Caudate nucleus (tissue), 63 donors: ENCODE measurements at places on chromosomes 1 and 21.

- no peak for DNase-seq
Observed at GRCh38 chr1:68490046-68490651, 6.7 kb downstream of the DEPDC1 start.

DNA sequence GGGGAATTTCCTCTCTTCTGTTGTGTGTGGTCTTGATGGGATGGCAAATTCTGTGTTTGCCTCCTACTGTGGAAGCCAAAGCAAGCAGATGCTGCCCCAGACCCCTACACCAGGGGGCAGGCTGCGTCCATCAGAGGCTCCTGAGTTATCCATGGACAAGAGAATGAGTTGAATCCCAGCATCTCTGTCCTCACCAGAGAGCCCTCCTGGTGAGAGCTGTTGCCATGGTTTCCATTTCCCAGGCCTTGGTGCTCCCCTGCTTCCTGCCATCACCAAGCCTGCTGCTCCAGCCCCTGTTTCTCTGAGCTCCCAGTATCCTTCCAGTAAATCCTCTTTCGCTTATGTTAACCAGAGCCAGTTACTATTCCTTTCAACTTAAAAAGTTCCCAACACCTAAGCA lies 20.4 kb upstream of the GNG12 start:
- DNase-seq: peak; percentile 26

GRCh38 chr1:246153796-246154212 lies 353.3 kb downstream of the SMYD3 start:
- DNase-seq: no peak

GRCh38 chr1:200041337-200042118 lies 14.0 kb downstream of the NR5A2 start:
- DNase-seq: no peak

GRCh38 chr1:228646717-228647522 lies 88.4 kb upstream of the RHOU start:
- DNase-seq: no peak

DNA sequence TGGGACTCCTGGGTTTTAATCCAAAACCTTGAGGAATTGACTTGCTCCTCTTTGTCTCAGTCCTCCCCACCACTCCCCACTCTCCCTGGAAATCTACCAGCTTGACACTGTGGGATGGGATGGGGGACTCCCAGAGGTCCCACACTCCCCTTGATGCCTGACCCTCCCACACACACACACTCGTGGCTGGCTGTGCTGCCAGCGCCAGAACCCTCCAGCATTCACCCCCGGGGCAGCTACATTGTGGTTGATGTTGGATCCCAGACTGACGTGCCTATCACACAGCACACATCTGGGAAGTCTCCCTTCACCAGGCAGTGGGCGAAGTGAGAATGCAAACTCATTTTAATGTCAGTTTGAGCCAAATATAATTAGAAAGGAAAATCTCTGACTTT lies 10.0 kb downstream of the KIRREL1 start:
- DNase-seq: no peak

- DNase-seq: no peak
Observed at GRCh38 chr1:187237542-187237941, 408.8 kb downstream of the PLA2G4A start.

DNA sequence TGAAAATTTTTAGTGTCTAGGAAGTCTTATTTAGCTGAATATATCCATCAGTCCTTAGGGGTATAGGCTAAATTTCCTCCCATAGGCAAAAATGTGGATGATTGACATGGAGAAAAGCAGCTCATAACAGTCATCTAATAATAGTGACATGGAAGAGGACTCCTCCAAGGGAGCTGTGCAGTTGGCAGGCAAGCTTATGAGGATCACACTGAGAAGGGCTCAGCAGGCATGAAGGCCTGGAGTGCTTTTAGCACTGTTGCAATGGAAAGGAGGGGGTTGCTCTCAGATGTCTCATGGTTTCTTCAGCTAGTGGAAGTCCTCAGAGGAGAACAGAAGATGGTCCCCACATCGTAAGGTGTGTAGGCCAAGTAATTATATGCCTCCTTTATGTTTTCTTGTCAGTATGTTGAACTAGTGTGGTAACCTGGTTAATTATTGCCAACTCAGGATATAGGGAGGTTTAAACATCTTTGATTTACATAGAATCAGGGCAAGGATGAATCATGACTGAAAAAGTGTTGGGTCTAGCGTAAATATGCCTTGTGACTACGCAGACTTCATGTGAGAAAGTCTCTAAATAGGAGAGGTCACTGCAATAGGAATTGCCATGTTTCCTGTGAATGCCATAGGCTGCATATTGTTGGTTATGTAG lies 18.9 kb downstream of the VN1R5 start:
- no peak for DNase-seq

- DNase-seq: no peak
Observed at GRCh38 chr1:28436211-28436769, 66.8 kb downstream of the PHACTR4 start.

DNA sequence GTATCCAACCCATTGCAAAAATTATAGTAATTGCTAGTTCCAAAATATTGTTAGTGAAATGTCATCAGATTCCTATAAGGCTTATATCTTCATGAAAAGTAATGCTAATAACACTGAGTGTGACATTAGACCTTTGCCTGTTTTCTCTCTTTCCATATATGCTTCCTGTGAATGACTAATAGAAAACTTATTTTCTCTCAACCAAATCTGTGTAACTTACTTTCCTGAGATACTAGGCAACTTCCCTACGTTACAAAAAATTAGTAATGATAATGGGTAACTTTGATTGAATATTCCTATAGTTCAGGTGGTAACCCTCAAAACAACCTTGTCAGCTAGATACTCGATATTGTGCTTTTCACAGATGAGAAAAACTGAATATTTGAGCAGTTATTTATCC lies 124.2 kb upstream of the HNRNPU start:
- no peak for DNase-seq

GRCh38 chr1:248054671-248055070 lies 8.0 kb downstream of the OR2L3 start:
- no peak for DNase-seq

- no peak for DNase-seq
Observed at GRCh38 chr1:31886866-31887265, 51.3 kb downstream of the PTP4A2 start.

GRCh38 chr1:65264197-65264929 lies 45.0 kb upstream of the DNAJC6 start:
- DNase-seq: no peak

DNA sequence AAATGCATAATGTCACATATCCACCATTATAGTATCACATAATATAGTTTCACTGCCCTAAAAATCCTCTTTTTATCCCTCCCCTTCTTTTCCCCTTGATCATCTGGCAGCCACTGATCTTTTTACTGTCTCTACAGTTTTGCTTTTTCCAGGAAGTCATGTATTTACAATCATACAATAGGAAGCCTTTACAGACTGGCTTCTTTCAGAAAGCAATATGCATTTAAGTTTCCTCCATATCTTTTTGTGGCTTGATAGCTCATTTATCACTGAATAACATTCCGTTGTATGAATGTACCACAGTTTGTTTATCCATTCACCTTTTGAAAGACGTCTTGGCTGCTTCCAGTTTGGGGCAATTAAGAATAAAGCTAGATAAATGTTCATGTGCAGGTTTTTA lies 14.3 kb upstream of the WDTC1 start:
- DNase-seq: no peak

- DNase-seq: no peak
Observed at GRCh38 chr1:206144605-206145004, 27.4 kb upstream of the AVPR1B start.

- no peak for DNase-seq
Observed at GRCh38 chr21:15278279-15278678, 213.5 kb upstream of the NRIP1 start.

DNA sequence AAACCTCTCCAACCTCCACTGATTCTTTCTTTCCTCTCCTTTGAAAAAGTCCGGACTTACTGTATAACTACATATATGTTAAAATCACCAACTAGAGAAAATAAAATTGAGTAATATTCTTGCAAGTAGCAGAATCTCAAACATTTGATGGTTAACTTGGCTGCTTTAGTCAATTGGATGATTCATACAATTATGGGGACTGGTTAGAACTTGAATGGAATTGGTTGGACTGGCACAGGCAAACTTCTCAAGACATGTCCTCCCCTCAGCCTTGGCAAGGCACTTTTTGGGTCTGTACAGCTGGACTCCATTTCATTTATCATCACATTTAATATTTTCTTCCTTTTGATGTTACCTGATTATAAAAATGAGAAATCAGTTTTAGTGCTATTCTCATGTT lies 6.5 kb downstream of the WLS start:
- no peak for DNase-seq

- DNase-seq: no peak
Observed at GRCh38 chr1:61332796-61333195, 250.4 kb downstream of the NFIA start.

- DNase-seq: no peak
Observed at GRCh38 chr1:4336507-4336906, 317.9 kb upstream of the AJAP1 start.

- DNase-seq: no peak
Observed at GRCh38 chr21:40512590-40512989, 334.4 kb downstream of the DSCAM start.

GRCh38 chr1:160742428-160743127 lies 3.5 kb downstream of the SLAMF7 start:
- DNase-seq: no peak

DNA sequence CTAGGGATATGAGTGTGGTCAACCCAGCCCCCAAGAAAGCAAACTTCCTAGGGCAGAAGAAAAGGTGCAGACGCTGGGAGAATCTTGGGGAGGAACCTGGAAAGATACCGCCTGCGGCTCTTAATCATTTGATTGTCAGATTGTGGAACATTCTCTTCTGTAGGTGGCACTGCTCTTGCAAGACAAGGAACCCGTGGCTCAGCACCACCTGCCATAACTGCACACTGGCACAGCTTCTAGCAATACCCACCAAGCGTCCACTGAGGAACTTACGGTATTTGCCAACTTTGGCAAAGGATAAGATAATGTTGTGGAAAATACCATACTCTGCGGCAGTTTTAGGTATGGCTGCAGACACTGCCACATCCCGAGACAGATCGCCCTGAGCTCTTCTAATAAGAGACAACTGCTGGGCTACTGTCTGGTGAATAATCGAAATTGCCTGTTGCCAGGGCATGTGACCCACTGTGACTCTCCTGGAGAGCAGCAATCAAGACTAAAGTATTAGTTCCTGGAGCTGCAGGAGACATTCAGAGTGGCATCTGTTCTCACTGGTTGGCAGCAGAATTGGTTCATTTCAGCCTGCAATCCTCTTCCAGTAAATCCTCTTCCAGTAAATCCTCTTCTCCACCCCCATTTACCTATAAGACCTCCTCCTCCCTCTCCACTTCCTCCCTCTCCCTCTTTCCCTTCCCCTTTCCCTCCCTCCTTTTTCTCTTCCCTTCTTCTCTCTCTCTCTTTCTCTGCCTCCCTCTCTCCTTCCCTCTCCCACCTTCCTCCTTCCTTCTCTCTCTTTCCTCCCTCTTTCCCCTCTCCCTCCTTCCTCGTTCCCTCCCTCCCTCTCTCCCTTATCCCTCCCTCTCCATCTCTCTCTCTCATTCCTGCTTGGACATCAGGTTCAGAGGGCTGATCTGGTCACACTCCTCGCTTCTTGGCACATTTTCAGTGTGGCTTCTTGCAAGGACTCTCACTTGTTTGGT lies 49.7 kb upstream of the B3GALT5 start:
- DNase-seq: peak; percentile 45

- DNase-seq: no peak
Observed at GRCh38 chr1:119898981-119899720, 2.8 kb upstream of the ADAM30 start.

GRCh38 chr1:41423511-41424191 lies 60.8 kb downstream of the EDN2 start:
- DNase-seq: no peak

DNA sequence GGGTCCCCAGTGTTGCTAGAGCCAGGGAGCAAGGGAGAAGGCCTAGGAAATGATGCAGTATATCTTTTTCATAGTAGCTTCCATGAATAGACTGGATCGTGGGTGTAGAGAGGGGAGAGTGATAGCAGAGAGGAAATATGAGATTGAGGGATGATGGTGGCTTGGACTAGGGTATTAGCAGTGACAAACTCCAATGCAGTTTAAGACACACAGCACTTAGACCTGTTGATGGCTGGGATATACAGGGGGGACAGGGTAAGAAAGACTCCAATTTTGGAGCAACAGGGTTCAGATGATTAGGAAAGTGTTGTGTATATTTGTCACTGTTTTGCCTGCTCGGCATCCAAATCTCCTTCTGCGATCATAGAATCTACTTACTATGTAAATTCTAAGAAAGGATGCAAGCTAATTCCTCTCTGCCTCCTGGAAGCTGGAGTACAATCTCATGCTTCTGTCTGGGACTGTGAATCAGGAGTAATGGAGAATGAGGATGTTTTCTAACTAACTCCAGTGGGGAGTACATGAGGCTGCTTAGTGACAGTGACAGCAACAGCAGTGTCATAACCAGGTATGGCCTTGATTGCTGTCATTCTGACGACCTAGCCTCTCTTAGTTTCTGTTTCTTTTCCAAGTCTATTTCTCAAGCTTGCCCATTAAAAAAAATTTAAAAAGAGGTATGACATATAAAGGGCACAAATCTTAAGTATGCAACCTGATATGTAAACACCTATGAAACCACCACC lies 47.5 kb downstream of the SYDE2 start:
- no peak for DNase-seq

DNA sequence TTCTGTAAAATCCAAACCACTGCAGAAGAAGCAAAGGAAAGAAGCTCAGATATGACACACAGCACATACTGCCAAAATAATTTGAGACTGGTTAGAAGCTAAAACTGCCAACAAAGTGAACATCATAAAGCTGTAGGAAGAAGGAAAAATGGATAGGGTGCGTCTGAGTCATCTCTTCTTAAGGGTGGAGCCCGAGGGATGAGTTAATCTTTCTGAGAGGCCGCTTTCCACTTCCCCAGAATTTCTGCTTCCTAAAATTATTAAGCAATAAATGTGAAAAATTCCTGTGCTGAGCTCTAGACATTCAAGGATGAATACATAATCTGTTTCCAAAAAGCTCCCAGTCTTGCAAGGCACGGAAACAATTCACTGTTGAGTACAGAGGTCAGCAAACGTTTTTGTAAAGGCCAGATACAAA lies 20.1 kb downstream of the PPT1 start:
- no peak for DNase-seq

- DNase-seq: peak; percentile 94
Observed at GRCh38 chr1:1307923-1308755, at the start of the genes ACAP3 and PUSL1. Gene ACAP3, minus strand, starts transcription at chr1:1307930. Its CDS starts 115 bp downstream, at chr1:1307815. Gene PUSL1, plus strand, starts transcription at chr1:1308597. Its CDS starts 47 bp downstream, at chr1:1308644.
